Muscle of back (tissue), 13 donors: ENCODE measurements at places on chromosomes 12 and 14. TPM values are rescaled to one million over a fixed set of nuclear protein-coding genes. Genes with fewer than 3 reads are reported as not detected.

- no peak for DNase-seq
Observed at GRCh38 chr12:46404225-46404631, 31.7 kb upstream of the SLC38A2 start.

DNA sequence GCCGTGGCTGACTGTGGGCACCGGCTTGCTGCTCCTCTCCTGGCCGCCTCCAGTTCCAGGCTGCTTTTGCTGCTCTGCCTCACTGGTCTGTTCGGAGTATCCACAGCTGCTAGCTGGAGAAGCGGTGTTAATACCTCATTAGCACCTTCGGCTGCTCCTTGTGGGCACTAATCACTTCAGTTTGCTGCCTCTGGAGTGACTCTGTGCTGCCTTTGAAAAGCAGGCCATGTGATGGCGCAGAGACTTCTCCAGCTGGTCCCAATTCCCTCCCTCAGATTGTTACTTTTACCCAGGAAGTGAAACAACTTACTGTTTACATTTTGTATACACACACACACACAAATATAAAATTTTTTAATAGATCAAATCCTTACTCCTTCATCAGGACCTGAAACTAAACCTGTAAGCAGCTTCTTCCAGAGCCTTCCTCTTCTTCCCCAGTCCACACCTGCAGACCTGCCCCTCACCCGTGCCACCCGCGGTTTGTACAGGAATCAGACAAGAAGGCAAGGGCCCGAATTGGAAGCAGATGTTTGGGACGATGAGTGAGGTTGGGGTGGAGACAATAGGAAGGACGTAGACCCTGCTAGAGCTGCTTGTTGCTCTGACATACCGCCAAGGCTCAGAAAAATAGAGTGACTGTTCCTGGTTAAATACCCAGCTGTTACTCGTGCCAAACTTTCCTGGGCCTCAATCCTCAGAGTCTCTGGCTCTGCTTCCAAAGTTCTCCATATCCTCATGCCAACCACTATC is 41.5 kb upstream of the LTBP2 start:
- no peak for DNase-seq

DNA sequence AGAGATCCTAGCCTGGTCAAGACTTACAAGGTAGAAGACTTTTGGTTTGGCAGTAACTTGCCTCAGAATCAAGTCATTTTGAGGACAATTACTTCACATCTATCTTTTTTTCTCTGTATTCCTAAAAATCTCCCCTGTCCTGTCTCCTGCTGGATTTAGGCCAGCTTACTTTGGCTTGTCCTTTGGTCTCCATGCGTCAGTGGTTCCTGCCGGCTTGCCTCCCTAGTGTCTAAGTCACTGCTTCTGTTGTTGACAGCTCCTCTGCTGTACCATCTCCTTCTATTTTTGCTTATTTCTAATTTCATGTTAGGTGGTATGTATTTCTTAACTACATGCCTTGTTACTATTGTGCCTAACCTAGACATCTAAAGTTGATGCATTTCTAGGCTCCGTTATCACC is 39.7 kb upstream of the FBLN5 start:
- no peak for DNase-seq

DNA sequence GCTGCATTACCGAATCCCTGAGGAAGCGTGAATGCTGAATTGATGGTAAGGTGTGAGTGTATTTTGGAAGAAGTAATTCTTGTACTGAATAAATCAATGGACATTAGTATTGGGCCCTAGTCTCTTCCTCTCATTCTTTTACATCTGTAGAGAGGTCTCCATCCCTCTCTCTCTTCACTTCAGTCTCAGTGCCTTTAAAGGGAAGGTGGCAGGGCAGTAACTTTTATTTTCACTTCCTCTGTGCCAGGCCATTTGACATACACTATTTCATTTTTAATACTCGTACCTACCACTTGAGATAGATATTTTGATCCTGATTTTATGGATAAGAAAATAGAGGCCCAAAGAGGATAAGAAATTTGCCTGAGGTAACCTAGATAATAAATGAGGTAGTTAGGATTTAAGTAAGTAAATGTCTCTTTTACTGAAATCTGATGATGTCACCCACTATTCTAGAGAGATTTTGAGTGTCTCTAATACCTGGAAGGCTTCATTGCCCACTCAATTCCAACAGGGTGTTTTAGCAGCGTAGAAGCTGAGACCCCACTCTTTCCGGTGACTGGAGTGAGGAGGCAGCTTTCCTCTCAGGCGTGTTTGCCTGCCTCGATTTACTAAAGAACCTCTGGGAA is 177.9 kb upstream of the PRICKLE1 start:
- DNase-seq, result no peak

GRCh38 chr12:68888243-68888642 is 44.7 kb downstream of the CPM start:
- no peak for DNase-seq

- peak; percentile 59 for DNase-seq
Observed at GRCh38 chr14:74954232-74954946, 1.0 kb downstream of the PGF start.

- no peak for DNase-seq
Observed at GRCh38 chr14:35252451-35252868, 39.7 kb upstream of the PSMA6 start.

- no peak for DNase-seq
Observed at GRCh38 chr12:16018306-16018705, 107.2 kb downstream of the DERA start.

GRCh38 chr12:6288235-6288634 is 22.2 kb upstream of the PLEKHG6 start:
- no peak for DNase-seq

DNA sequence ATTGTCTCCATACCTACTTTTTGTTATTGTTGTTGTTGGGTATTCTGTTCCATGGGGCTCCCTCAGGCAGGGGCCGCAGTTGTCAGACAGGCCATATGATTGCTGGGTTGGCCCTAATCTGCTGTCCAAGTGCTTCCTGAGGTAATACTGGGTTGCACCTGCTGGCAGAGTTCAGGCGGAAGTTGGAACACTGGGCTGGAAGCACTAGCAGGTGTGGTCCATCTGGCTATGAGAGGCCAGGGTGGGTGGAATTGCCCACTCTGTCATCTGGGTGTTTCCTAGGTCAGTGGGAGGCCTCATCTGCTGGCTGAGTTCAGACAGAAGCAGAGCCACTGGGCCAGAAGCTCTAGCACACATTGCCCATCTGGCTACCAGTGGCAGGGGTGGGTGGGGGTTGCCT is 81.3 kb upstream of the NID2 start:
- DNase-seq, result no peak

- DNase-seq, result peak; percentile 77
Observed at GRCh38 chr14:50003213-50004021, 110.5 kb downstream of the ARF6 start.

GRCh38 chr14:22599349-22599748 is 1.2 kb downstream of the ABHD4 start:
- no peak for DNase-seq

GRCh38 chr12:14681190-14681589 is 15.2 kb downstream of the GUCY2C start:
- no peak for DNase-seq

DNA sequence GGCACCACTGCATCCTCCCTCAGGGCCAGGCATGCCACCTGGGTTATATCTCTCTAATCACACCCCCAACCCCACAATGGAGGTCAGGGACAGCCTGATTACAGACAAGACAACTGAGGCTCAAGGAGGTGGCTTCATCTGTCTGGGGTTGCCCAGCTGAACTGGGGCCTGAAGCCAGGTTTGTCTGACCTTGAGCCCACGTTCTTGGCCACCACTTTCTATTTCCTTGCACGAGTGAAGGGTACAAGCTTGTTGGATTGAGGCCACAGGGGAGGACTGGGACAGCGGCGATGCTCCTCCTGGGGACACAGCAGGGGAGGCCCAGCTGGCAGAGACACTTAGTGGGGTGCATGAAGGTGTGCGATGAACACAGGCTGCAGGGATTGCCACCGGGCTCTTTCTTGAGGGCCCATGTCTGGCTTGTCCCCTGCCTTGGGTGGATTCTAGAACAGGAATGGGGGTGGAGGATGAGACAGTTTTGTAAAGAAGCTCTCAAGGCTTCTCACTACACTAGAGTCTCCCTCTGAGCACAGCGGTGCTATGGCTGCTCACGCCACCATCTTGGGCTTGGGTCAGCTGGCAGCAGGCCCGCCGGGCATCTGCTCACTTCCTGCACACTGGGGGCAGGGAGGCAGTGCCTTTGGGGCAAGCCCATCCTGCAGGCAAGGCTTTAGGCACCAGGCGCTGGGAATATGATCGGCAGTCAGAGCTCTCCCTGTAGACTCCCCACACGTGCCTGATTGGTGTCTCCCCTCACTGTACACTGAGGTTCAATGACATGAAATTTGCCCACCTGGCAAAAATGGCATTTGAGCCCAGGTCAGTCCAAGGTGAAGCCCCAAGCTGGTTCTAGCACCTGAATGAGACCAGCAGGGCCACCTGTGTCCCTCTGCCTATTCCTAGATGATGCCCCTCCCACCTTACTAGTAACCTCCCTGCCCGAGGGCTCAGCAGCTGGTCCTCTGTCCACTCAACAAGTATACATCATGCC is 16.0 kb downstream of the RITA1 start:
- no peak for DNase-seq

- no peak for DNase-seq
Observed at GRCh38 chr14:93857500-93858283, 69.4 kb upstream of the PRIMA1 start.

- no peak for DNase-seq
Observed at GRCh38 chr12:58285551-58285950, 344.2 kb downstream of the ATP23 start.

GRCh38 chr12:91213-91612 is 24.6 kb downstream of the IQSEC3 start:
- DNase-seq, result no peak

DNA sequence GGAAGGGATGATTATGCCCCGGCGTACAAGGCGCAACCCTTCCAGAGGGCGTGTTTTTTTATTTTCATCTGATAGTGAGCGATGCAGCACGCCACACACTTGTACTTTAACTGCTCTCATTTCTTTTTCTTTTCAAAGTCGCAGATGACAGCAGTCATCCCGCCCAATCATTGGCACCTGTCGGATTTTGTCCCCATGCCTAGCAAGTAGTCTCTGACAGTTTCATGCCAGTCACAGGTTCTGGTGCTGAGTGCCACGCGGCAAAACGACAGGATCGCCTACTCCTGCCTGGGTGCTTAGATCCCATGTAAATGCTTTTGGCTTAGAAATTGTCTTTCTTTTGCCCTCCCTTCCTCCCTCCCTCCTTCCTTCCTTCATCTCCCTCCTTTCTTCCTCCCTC is 117.7 kb downstream of the GLT1D1 start:
- DNase-seq, result no peak

DNA sequence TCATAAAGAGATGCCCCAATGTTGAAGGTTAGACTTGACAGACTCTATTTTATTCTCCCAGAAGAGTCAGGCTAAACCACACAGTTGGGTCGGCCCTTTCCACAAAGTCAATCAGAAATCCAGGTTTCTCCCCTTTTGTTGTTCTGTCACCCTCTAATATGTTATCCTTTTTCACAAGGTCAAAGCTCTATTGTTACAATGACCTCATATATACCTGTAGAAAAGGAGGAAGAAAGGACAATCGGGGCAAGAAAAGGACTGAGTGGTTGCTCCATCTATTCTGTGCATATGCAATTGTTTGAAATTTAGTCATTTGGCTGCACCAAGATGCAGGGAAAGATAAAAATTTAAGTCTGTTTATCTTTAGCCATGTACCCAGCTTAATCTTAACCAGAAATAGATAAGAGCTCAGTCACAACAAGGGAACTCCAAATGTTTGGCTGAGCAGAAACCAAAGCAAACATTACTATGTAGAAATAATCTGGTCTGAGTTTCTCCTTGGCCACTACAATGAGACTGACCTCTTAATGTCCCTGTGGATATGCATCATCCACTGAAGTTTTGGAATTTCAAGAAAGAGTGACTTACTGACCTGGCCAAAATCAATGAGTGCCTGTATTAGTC is 503.7 kb downstream of the GALC start:
- DNase-seq, result no peak

GRCh38 chr14:68911594-68912227 is 67.4 kb downstream of the ACTN1 start:
- peak; percentile 86 for DNase-seq

GRCh38 chr12:10794222-10794621 is 8.2 kb downstream of the TAS2R7 start:
- DNase-seq, result no peak

DNA sequence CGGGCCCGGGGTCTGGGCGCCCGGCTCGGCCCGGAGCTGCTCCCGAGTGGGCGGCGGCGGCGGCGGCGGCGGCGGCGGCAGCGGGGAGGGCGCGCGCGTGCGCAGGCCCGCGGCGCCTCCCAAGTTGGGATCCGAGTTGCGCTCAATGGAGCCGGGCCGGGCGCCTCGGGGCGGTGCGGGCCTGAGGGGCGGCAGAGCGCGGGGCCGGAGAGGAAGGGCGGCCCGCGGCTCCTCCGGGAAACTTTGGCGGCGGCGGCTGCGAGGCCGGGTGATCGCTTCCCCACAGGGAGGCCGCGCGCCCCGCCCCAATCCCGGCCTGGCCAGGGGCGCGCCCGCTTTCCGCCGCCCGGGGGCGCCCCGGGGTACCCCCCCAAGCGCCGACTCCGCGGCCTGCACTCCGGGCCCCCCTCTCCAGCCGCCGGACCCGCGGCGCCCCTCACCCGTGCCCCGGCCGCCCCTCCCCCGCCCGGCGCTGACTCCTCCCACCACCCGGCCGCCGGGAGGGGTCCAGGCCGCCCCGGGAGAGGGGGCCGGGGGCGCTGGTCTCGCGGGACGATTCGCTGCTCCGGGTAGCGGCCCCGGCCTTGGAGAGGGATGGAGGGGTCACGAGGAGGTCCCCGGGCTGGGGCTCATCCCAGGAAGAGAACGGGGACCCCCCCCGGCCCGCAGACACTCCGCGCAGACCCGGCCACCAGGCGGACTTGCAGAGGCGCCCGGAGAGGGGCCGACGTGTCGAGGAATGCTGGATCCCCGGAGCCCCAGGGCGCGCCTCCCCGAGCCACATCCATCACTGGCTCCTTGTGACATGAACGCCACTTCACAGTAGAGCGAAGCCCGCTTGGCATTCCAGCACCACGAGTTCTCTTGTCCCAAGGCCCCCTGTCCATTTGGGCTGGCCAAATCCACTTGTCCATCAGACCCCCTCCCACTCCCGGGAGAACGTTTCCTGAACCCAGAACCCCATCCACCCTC is at the start of gene RILPL1:
RILPL1 (minus strand) TSS at position 48 of the 972 bp plus-strand sequence. CDS start 237 bp downstream, outside the sequence.
- DNase-seq, result peak; percentile 68

DNA sequence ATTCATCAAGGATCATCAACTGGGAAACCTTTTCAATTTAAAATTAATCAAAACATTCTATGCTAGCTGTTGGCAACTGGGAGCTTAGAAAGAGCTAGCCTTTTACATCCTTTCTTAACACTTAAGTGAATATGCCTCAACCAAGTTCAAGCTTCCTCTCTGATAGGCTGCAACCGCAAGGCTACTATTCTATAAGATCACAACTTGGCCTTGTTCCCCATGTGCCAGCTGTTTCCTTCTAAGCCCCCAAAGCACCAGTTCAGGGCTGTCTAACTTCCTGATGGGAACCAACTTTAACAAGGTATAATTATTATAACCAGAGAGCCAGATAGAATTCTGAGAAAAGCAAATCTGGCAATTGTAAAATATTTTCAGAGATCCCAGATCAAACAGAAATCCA is 37.0 kb downstream of the KCNC2 start:
- DNase-seq, result no peak

- DNase-seq, result no peak
Observed at GRCh38 chr12:125971981-125972380, 906.7 kb downstream of the AACS start.

GRCh38 chr14:64764641-64765520 is 60.7 kb downstream of the PLEKHG3 start:
- peak; percentile 78 for DNase-seq

- peak; percentile 68 for DNase-seq
Observed at GRCh38 chr14:22819151-22819988, 4.1 kb upstream of the SLC7A7 start.

OAS1 gene
- 1.9 TPM for polyA plus RNA-seq

ZNF140 gene
- 18.0 TPM for polyA plus RNA-seq

TTC9 gene
- polyA plus RNA-seq, result 4.7 TPM

SLC5A8 gene
- polyA plus RNA-seq, result not detected

RARG gene
- polyA plus RNA-seq, result 30.5 TPM

KRT80 gene
- polyA plus RNA-seq, result 7.6 TPM

RNASE3 gene
- not detected for polyA plus RNA-seq
